ENCODE measurements at places on chromosomes 1 and 21.

DNA sequence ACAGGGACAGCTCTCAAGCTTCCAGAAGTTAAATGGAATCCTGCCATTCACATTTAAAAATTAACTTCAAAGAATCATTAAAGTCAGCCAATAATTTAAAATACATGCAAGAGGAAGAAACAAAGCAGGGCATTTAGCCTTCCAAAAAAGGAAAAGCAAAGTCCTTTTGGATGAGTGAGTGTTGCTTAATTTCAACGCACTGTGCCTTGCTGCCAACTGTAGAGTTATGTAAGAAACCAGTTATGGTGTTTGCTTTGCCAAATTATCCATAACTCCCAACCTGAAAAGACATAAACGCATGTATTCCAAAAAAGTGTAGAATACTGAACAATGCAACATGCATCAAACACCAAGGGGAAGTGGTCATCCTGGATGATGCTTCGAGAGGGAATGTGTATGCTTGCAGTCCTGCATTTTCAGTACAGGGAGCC is 16.1 kb upstream of the KCNE1 start:
- no peak for DNase-seq

DNA sequence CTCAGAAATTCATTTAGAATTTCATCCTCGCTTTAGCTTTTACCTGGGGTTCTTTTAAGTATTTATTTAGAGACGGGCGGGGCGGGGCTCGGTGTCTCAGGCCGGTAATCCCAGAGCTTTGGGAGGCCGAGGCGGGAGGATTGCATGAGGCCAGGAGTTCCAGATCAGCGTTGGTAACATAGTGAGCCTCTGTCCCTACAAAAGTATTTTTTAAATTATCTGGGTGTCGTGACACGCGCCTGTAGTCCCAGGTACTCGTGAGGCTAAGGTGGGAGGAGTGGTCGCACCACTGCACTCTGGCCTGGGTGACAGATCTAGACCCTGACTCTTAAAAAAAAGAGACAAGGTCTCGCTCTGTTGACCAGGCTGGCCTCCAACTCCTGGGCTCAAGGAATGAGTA is 942 bp upstream of the RSBN1 start:
- no peak for DNase-seq

DNA sequence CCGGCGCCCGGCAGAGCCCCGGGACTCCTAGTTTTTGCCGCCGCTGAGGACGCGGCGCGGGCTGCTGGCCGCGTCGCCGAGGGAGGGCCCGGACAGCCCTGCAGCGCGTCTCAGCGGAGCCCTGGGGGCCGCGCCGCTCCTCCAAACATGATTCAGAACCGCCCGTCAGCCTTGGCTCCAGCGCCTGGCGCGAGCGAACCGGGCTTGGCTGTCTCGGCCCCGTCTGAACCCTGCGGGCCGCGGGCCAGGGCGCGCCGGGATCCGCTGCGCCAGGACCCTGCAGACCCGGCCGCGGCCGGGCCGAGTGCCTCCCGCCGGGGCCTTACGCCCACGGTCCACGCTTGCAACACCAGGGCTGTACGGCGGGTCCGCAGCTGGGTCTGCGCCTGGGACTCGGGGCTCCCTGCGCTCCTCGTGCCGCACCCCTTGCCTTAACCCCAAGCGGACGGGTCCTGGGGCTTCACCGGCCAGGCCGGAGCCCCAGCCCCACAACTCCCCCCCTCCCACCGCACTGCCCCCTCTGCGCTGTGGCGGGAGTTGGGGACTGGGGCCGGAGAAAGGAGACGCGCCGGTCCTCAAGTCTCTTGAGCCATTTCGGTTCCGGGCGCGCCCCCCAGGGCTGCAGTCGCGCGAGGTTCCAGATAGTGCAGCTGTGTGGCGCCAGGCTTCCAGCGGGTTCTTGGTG is 48.4 kb upstream of the CD34 start:
- DNase-seq = no peak

- DNase-seq = no peak
Observed at GRCh38 chr1:198726455-198726854, 87.6 kb downstream of the PTPRC start.

GRCh38 chr1:51669272-51669671 is 52.4 kb downstream of the OSBPL9 start:
- DNase-seq = no peak

- no peak for DNase-seq
Observed at GRCh38 chr1:87812871-87813577, 484.3 kb downstream of the LMO4 start.

DNA sequence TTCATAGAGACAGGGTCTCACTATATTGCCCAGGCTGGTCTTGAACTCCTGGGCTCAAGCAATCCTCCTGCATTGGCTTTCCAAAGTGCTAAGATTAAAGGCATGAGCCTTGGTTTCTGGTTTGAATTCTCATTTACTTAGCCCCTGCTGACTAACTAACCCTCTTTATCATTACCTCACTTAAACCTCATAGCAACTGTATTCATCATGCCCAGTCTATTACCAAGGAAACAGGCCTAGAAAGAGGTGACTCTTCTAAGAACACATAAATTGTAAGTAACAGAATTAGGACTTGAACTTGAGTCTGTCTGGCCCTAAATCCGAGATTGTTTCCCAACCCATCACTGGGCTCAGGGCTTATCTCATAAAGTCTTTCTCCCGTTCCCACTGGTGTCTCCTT is 44.2 kb downstream of the TMEM53 start:
- DNase-seq = no peak

DNA sequence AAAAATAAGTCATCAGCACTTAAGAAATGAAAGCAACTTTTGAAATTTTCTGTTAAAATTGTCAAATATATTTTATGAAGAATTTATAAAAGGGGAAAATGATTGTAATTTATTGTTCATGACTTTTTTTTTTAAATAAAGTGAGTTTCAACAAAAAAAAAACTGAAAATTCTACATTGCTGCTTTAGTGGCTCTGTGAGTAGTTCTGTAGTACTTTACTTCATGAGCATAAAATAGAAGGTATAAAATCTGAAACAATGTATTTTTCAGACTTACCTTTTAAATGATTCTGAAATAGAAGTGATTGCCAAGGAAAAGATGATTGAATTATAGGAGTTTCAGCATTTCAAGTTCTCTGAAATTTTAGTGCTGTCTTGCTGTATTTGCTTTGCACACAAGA is 13.8 kb downstream of the PDIK1L start:
- no peak for DNase-seq
